IPS-NIHi11 (cell line): ENCODE measurements at places on chromosomes 3 and 15.

DNA sequence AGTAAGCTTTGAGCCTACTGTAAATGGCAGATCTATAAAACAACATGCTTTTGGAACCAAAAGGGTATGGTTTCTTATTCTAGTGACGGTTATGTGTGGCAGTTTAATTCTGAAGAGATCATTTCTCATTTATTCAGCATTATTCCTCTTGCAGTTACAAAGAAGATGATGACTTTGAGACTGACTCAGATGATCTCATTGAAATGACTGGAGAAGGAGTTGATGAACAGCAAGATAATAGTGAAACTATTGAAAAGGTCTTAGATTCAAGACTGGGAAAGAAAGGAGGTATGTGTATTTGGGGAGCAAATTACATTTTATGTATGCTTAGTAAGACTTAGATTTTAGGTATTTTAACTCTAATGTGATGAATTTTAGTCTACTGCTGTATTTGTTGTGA is 41.5 kb downstream of the CHD2 start:
- DNase-seq: no peak

DNA sequence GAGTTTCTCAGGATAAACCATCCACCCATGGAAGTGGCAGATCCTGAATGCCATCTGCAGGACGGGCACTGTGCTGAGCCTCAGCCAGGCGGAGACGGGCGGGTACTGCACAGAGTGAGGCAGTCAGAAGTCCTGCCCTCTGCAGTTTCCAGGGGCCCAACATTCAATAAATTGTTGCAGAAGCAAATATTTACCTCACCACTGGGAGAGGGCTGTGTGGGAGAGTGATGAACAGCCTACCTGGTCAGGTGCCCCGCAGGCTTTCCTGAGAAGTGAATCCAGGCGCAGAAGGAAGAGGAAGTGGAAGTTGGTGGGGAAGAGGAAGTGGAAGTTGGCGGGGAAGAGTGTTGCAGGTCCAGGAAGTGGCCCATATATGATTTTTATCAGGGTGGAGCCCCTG is 100.8 kb downstream of the SLCO3A1 start:
- no peak for DNase-seq

DNA sequence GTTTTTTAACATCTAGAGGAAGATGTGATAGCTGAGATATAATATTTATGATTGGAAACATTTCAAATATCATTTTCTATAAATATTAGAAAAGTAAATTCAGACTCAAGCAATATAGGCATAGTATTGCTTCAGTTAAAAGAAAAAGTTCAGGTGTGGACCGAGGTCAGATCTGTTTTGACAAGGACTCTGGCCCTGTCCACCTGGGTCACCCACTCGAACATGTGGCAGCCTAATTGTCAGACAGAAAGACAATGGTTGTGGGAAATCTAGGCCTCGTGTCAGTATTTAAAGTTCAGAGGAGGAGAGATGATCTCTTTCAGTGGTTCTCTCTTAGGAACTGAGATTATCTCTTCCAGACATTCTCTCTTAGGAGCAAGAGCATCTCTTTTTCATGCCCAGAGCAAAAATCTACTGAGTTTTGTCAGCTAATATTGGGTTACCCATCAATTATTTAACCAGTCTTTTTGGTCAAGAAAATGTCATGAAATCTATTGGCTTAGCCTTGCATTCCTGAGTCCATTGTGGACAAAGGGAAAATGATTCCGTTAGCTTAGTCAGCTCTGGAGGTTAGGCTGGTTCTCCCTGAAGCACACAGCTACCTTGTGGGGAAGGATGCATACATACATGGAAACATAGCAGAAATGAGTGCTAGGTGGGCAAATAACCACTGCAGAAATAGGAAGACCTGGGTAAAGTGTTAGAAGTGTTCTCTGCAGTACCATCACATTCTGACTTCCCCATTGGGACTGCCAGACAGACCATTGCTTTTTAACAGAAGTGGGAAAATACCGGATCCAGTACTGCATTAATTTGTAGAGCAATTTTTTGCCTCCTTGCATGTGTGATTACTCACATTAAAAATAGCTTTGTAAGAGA is 343.3 kb downstream of the GRM7 start:
- DNase-seq: no peak

- DNase-seq: no peak
Measured at GRCh38 chr3:143497382-143497781, 350.9 kb downstream of the SLC9A9 start.

GRCh38 chr3:38210141-38210757 is 44.9 kb downstream of the OXSR1 start:
- DNase-seq: no peak

DNA sequence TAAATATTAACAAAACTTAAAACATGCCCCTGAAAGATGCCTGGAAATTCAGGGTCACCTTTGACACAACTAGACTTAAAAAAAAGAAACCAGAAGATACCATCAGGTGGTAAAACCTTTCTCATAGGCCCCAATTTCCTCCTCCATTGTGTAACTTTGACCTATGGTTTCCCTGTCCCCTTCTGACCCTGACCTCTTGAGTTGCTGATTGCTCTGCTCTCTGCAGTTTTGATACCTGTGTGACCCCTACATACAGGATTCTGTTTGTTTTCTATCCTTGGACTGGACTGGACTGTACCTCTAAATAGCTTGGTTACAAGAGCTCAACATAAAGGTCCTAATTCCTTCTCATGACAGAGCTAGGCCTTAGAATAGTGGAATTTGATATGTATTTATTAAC is 220.6 kb downstream of the ZIC4 start:
- no peak for DNase-seq

GRCh38 chr3:98887684-98888083 is 13.8 kb downstream of the DCBLD2 start:
- no peak for DNase-seq

DNA sequence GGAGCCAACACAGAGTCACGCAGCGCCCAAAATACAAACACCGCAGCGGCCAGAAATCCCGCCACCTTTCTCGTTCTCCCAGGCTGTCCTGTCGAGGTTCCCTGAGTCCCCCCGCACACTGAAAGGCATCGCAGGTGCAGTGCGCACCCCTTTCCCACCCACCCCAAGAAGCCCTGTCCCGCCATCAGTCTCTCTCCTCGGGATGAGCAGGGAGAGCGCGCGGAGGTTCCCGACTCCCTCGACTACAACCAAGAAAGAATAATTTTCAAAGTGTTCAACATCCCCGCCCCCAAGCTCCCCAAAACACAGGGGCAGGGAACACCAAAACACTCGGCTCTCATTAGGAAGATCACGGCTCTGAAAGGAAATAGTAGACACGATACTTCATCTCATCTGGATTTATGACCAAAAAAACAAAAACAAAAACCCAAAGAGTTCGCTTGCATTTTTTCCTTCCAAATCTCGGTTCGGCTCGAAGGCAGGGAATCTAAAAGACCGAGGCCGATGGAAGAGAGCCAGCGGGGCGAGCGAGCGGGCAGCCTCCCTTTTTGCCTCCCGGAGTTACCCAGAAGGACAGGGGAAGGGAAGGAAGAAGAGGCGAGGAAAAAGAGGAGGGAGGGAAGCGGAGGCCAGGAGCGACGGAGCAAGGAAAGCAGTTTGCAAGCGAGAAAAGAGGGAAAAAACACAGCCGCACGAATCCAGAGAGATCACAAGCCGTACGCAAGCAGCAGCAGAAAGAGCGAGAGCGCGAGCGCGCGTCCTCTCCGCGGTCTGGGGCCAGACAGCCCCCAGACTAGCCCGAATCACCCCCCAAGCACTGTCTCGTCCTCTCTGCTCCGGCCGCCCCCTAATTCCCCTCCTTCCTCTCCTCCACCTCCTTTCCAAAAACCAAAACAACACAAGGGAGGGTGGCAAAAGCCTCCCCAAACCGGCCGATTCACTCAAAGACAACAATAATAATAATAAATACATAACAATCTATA is 808 bp downstream of the BCL6 start:
- DNase-seq: no peak

DNA sequence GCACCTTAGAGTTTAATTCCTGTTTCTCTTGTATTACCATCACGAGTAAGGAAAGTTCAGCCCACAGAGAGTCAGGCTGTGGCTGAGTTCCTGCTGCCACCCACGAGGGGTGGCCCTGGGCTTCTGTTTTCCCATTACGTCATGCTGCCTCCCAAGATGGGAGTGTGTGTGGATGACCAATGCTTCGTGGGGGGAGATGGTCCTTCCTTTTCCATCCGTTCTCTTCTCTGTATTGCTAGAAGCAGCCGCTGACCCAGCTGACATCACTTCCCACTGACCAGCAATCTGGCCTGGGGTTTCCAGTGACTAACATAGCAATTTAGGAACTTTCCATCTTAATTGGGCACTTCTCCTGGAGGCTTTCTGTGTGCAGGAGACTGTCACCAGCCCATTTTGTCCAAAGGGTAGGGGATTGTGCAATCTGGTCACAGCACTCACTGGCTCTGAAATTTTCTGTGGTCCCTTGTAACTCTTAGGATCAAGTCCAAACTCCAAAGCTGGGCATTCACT is 9.3 kb downstream of the IRAK2 start:
- no peak for DNase-seq

DNA sequence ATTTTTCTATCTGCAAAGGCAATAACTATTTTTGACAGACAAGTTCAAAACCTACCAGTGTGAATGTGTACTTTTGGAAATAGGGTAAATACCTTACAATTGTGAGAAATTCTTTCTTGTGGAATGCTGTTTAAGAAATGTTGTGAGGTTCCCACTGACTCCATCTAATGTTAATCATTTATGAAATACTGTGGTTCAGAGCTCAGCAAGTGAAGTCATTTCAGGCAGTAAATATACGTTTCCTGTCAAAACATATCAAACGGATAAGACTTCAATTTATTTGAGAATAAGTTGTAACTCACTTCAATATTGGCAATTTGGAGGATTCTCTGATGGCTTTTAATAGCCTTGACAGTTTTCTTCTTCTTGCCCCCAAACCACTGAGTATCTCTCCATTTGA is 16.4 kb downstream of the TAFA4 start:
- DNase-seq: no peak
